Cardiac septum (tissue), 1 donor: ENCODE measurements at places on chromosomes 13 and 19.

GRCh38 chr19:49863254-49863934 lies 4.0 kb downstream of the PNKP start:
- no peak for DNase-seq

DNA sequence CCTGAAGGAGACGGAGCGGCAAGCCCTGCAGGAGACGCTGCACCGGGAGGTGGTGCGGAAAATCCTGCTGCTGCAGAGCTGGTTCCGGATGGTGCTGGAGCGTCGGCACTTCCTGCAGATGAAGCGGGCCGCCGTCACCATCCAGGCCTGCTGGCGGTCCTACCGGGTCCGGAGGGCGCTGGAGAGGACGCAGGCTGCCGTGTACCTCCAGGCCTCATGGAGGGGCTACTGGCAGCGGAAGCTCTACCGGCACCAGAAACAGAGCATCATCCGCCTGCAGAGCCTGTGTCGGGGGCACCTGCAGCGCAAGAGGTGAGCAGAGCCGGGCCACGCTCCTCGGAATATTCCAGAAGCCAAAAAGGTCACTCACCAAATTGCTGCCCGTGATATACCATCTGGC lies 22.4 kb upstream of the USE1 start:
- no peak for DNase-seq

DNA sequence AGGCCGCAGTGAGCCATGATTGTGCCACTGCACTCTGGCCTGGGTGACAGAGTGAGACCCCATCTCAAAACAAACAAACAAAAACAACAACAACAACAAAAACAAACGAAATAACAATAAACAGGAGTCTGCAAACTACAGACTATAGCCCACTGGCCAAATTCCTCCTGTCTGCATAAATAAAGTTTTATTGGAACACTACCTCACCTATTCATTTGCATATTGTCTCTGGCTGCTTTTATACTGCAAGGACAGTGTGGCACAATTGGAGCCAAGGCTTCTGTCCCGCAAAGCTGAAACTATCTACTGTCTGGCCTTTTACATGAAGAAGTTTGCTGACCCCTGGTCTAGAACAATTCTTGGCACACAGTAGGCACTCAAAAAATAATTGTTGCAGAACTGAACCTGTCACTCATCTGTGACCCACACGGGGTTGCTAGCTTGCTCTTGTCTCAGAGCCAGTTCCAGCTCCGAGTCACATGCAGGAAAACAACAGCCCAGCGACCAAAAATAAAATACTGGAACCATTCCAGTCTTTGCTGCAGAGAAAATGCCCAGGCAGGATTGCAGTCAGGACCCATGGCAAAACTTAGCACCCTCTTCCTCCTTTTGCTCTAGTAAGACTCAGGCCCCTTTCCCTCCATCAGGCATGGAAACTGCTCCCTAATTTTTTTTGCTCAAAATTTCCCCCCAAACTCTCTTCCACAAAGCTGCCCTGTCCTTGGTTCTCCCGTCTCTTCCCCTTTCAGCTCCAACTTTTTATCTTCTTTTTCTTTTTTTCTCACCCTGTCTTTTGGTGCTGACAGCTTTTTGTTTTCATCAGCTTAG lies 4.8 kb upstream of the MYH14 start:
- DNase-seq = no peak

- peak; percentile 81 for DNase-seq
Measured at GRCh38 chr19:14048443-14049153, 13.3 kb downstream of the PALM3 start.
